Activated CD4-positive, alpha-beta T cell treated with anti-CD3 and anti-CD28 coated beads, Interleukin-10, Interleukin-2, amounts not matched to agents 100 ng/mL and 50 ng/mL, durations not matched to agents 16 hours and 8 hours (primary cell): ENCODE measurements at places on chromosomes 7 and 10.

GRCh38 chr7:114856625-114857024 is 65.3 kb upstream of the MDFIC start:
- DNase-seq: no peak

GRCh38 chr10:103147645-103148044 is 45.4 kb downstream of the NT5C2 start:
- DNase-seq: no peak

DNA sequence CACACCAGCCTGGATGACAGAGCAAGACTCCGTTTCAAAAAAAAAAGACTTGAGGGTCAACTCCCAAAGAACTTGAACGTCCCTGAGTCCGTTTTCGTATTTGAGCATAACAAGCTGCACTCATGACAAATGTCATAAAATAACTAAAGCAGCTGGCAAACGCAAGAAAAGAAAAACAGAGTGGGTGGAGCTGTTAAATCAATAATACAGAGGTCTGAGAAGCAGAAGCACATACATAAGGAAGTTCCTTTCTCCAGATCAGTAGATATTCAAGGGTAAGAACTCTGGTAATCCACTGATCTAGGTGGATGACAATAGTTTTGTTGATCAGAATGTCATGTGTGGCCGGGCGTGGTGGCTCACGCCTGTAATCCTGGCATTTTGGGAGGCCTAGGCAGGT is 150.1 kb downstream of the FAM107B start:
- no peak for DNase-seq

GRCh38 chr7:1372063-1372462 is 87.2 kb downstream of the MICALL2 start:
- DNase-seq: no peak

DNA sequence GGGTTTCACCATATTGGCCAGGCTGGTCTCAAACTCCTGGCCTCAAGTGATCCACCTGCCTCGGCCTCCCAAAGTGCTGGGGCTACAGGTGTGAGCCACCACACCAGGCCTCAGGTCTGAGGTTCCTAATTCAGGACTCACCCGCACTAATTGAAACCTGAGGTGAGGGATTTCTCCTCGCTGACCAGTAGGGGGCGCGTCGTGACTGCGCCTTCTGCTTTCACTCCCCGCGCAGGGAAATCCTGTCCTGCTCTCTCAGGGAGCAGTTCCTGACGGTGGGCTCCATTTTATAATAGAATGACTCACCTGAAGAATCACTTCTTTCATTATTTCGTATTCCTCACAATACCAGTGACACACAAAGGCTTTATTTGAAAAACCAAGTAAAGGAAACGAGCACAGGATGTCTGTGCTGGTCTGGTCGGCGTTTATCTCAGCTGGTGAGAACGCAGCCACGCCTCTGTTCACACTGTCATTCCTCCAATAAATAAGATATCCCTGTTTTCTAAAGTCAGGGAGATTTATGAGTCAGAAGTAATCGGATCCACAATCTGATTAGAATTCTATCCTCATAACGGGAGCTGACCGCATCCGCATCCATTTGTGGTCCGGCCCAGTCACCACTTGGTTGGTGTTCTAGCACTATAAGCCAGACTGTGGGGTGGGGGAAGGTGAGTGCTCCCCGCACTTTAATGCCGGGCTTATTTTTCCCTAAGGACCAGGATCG is 35.4 kb downstream of the BAG3 start:
- peak; percentile 88 for DNase-seq

- DNase-seq: no peak
Measured at GRCh38 chr10:81532403-81532802, 342.6 kb upstream of the NRG3 start.

DNA sequence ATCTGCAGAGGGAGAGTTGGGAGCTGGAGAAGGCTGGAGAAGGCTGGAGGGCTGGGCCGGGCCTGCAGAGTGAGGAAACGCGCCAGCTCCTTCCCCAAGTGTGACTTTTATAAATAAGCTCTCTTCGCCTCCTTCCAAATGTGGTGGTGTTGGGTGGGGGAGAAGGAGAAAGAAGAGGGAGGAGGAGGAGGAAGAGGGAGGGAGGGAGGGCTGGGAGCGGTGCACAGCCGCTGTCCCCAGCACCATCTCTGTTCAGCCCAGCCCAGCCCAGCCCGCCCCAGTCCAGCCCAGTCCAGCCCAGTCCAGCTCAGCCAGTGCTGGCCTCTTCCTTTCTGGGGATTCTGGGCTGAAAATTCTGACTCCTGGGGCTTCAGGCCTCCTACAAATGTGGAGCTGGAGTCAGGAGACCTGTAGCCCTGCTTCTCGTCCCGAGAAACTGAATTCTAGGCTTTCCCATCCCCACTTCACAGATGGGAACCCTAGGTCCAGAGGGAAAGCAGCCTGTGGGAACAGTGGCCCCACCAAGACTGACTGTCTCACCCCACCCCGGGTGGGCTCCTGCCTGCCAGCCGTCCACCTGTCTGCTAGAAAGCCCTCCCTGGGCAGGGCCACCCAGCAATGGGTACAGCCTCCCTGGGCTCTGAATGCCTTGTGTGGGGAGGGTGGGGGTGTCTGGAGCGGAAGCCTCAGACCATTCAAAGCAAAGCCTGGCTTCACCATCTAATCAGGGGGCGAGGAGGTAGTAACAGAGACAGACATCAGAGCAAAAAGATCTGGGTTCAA is 2.3 kb downstream of the STX1A start:
- no peak for DNase-seq

- DNase-seq: no peak
Measured at GRCh38 chr7:4805984-4806300, 30.5 kb downstream of the AP5Z1 start.

DNA sequence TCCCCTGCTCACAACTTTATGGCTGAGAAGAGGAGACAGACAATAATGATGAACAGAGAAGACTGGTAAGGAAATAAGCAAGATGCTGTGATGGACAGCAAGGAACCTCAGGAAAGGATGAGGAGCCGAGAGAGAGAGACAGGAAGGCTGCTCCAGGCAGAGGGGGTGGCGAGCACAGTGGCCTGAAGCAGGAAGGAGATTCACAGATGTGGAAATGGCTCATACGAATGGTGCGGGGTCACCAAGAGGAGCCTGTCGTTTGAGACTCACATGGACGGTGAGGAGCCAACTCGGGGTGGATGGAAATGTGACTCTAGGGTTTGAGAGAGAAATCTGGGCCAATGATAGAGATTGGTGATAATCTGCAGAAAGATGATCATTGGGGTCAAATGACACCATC is 43.7 kb downstream of the KIAA1549 start:
- no peak for DNase-seq

- no peak for DNase-seq
Measured at GRCh38 chr7:1546909-1547776, 8.9 kb downstream of the TMEM184A start.

GRCh38 chr10:17787087-17787961 is 21.8 kb upstream of the MRC1 start:
- DNase-seq: no peak
